ENCODE measurements at places on chromosomes 1 and 21. TPM values are rescaled to one million over a fixed set of nuclear protein-coding genes. Genes with fewer than 3 reads are reported as not detected.

Gene SYCP1
- total RNA-seq: not detected

Gene NHLH1
- not detected for total RNA-seq

Gene MAP1LC3C
- total RNA-seq: 5.6 TPM

- H3K27ac ChIP-seq: no peak overlapping the region
- H3K4me3 ChIP-seq: no peak overlapping the region
- no peaks in the 10 kb centered on the region for H3K4me1 ChIP-seq
- H3K27me3 ChIP-seq: no peaks in the 10 kb centered on the region
These were observed 27.9 kb upstream of the BATF3 start for GRCh38 chr1:212727386-212728181.

Gene FNDC5
- total RNA-seq: not detected

Gene AADACL3
- not detected for total RNA-seq

DNA sequence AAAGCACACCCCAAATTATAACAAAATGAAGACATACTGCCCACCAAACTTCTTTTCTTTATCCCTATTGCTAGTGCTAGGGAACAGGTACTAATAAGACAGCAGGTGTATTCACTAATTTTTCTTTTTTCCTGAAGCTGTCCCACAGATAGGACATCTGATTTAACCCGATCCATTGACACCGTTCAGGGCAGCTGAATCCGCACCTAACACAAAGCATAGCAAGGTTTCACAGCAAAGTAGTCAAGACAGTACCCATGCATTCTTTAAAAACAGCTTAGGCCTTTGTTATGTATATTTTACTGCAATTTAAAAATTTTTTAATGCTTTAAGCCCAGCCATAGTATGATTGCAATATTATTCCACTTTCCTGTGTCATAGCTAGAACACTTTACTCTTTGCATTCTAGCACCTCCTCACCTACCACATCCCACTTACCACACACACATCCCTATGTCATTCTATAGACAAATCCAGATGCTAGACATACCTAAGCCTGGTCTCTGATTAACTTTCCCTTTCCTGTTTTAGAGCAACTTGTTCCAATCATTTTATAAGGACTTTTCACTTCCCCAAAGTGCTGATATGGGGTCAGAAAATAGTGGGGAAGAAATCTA lies 40.4 kb downstream of the GATAD2B start:
- H3K27ac ChIP-seq: no peak overlapping the region
- no peaks in the 10 kb centered on the region for H3K36me3 ChIP-seq
- H3K4me3 ChIP-seq: no peak overlapping the region
- H3K4me1 ChIP-seq: peaks cover 29% of the 10 kb centered on the region
- no peaks in the 10 kb centered on the region for H3K27me3 ChIP-seq

Gene SYT2
- not detected for total RNA-seq

DNA sequence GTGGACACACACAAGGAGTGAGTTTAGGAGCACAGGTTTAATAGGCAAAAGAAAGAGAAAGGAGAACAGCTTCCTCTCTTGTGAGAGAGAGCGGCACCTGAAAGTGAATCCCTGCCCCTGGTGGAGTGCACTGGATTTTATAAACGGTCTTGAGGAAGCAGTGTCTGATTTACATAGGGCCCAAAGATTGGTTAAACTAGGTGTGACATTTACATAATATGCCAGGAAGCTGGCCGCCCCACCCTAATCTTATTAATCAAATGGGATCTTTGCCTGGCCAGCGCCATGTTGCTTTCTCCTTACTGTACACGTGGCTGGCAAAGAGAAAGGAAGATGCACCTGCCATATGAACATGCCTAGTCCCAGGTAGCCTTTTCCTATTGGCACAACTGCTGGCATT lies 38.7 kb downstream of the CFH start:
- no peaks in the 10 kb centered on the region for H3K27me3 ChIP-seq
- DNase-seq: no peak
- H3K4me3 ChIP-seq: no peak overlapping the region

DNA sequence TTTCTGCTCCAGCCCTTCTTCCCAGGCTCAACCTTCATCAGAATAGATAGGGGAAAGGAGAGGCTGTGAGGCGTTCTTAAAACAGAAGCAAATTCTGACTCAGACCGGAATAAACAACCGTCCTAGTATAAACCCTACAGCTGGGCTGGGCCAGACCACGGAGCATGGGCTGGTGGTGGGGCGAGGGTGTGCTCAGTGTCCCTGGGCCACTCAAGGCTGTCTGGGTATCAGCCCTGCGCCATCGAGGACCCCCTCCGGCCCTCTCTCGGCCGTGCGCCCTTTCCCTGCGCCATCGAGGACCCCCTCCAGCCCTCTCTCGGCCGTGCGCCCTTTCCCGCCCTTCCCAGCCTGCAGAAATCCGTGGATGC lies 36.0 kb downstream of the CAPN2 start:
- no peaks in the 10 kb centered on the region for H3K27me3 ChIP-seq
- H3K27ac ChIP-seq: peak overlapping the region; percentile 61
- H3K4me1 ChIP-seq: peaks cover 33% of the 10 kb centered on the region
- peaks cover 83% of the 10 kb centered on the region for H3K36me3 ChIP-seq

Gene LCE1F
- not detected for total RNA-seq

DNA sequence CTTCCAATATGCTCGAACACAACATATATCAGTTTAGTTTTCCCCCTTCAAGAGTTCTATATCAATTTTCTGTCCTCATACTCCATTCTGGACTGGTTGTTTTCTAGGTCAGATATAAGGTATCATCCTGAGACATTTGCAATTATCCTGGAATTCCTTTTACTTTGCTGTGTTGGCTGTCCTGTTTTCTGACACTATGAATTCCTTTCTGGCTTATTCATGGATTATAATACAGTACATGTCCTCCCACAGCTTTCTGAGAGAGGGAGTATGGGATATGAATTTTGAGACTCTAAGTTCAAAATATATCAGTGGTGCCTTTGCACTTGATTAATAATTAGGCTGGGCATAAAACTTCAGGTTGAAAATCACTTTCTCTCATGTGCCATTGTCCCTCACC lies 11.9 kb downstream of the PHTF1 start:
- DNase-seq: no peak
- no peaks in the 10 kb centered on the region for H3K27me3 ChIP-seq
- no peak overlapping the region for H3K4me3 ChIP-seq
- peaks cover 26% of the 10 kb centered on the region for H3K36me3 ChIP-seq
- H3K4me1 ChIP-seq: no peaks in the 10 kb centered on the region
- no peak overlapping the region for H3K27ac ChIP-seq

GRCh38 chr21:45990741-45991605 lies 9.4 kb downstream of the COL6A1 start:
- H3K36me3 ChIP-seq: peaks cover 49% of the 10 kb centered on the region
- H3K27ac ChIP-seq: no peak overlapping the region
- DNase-seq: peak; percentile 77

- no peaks in the 10 kb centered on the region for H3K36me3 ChIP-seq
- no peaks in the 10 kb centered on the region for H3K4me1 ChIP-seq
- H3K27ac ChIP-seq: no peak overlapping the region
These were observed 981.7 kb upstream of the B3GALT2 start for GRCh38 chr1:194167956-194168640.

DNA sequence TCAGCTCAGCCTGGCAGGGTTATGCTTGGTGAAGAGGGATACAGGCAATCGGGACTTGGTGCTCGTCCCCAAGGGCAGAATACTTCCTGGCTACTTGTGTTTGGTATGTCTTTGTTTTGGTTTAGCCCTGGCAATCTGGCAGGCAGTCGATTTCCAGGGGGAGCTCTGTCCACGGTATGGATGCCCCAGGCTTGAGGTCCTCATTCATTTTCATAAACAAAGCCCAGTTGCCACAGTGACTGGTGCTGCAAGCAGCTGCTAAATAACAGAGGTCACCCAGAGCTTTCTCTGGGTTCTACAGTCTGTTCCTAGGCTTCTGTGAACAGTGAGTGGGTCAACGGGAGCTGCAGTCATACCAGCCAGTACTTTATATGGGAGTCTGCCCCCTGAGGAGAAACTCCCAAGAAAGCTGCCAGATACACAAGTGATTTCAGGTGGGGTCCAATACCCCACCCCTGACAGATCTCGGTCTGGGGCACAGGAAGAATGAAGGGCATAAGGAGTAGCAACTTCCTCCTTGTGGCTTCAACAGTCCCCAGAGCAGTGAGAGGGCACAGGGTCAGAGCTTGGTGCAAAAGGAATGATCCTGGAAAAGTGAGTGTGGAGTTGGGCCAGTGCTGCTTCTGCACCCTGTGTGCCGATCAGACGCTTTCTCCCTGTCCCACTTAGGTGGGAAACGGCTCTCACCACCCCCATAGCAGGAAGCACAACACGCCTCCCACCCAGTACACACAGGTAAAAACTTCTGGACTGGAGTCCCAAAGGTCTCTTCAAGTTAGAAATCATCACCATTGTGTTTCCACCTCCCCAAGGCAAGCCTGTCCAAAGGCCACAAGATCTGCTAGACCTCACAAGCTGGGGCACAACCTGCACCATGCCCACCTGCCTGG lies 55.5 kb downstream of the TGFBR3 start:
- H3K36me3 ChIP-seq: no peaks in the 10 kb centered on the region
- no peaks in the 10 kb centered on the region for H3K27me3 ChIP-seq
- H3K4me3 ChIP-seq: no peak overlapping the region
- DNase-seq: no peak

Gene PTGFR
- total RNA-seq: 2.9 TPM

- no peak for DNase-seq
- peaks cover 44% of the 10 kb centered on the region for H3K4me1 ChIP-seq
- H3K4me3 ChIP-seq: no peak overlapping the region
- peaks cover 15% of the 10 kb centered on the region for H3K36me3 ChIP-seq
- no peaks in the 10 kb centered on the region for H3K27me3 ChIP-seq
These were observed 2.3 kb downstream of the KRTCAP2 start for GRCh38 chr1:155170806-155171205.

GRCh38 chr1:87113313-87113712 lies 198.9 kb downstream of the HS2ST1 start:
- H3K27me3 ChIP-seq: no peaks in the 10 kb centered on the region
- H3K36me3 ChIP-seq: no peaks in the 10 kb centered on the region
- no peak overlapping the region for H3K27ac ChIP-seq
- DNase-seq: no peak

DNA sequence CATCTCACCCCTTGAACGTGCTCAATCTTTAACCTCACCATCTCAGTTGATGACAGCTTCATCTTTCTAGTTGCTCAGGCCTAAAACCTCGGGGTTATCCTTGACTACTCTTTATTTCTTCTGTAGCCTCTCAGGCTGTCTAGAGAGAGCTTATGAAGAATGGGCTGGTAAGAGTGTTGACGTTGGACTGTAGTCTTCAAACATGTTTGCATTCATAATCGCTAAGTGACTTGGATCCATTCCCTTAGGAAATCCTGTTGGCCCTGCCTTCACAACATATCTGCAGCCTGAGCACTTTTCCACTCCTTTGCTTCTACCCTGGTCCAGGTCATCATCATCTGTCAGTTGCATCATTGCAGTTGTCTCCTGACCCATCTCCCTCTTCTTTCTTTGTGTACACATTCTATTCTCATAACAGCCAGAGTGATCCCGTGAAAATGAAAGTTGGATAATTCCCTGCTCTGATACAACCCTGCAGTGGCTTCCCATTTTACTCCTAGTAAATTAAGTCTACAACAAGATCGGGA lies 10.5 kb downstream of the UCK2 start:
- peaks cover 30% of the 10 kb centered on the region for H3K4me1 ChIP-seq
- no peak for DNase-seq
- H3K27ac ChIP-seq: no peak overlapping the region
- H3K36me3 ChIP-seq: no peaks in the 10 kb centered on the region
- no peak overlapping the region for H3K4me3 ChIP-seq

Gene CHIA
- total RNA-seq: 18.9 TPM

- peaks cover 32% of the 10 kb centered on the region for H3K36me3 ChIP-seq
- no peaks in the 10 kb centered on the region for H3K27me3 ChIP-seq
- no peak overlapping the region for H3K4me3 ChIP-seq
- H3K27ac ChIP-seq: peak overlapping the region; percentile 36
- no peaks in the 10 kb centered on the region for H3K4me1 ChIP-seq
These were observed 12.7 kb downstream of the SSU72 start for GRCh38 chr1:1561801-1562470.

GRCh38 chr21:41848958-41849580 lies 30.1 kb downstream of the PRDM15 start:
- H3K4me3 ChIP-seq: no peak overlapping the region
- H3K36me3 ChIP-seq: no peaks in the 10 kb centered on the region
- no peak for DNase-seq
- no peak overlapping the region for H3K27ac ChIP-seq
- no peaks in the 10 kb centered on the region for H3K4me1 ChIP-seq
- H3K27me3 ChIP-seq: no peaks in the 10 kb centered on the region

- DNase-seq: no peak
- H3K27ac ChIP-seq: no peak overlapping the region
- H3K4me1 ChIP-seq: peaks cover 8% of the 10 kb centered on the region
These were observed 1.7 kb downstream of the TIAM1 start for GRCh38 chr21:31342348-31342747.

Data from upper lobe of left lung (tissue), 6 donors.